Right ventricle myocardium superior (tissue), 1 donor: ENCODE measurements at places on chromosomes 7 and 10. TPM values are rescaled to one million over a fixed set of nuclear protein-coding genes. Genes with fewer than 3 reads are reported as not detected.

DNA sequence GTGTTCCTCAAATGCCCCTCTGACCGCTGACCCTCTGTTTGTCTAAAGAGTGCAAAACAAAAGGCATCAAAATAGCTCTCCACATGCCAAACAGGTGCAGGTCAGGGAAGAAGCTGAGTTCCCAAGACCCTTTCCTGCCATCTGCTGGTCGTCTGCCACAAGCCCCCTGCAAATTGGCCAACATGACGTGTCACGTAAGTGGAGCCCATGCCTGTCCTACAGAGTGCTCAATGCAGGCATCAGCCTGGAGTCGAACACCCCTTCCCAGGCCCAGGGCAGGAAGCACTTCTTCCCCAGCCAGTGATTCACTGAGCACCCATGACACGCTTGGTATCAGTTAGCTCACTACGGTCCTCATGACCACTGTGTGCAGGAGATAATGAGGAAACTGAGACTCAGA, 14.1 kb downstream of the TMEM72 start:
- no peak for DNase-seq

- DNase-seq: no peak
These were observed 785 bp downstream of the WDR86 start for GRCh38 chr7:151408839-151409666.

DNA sequence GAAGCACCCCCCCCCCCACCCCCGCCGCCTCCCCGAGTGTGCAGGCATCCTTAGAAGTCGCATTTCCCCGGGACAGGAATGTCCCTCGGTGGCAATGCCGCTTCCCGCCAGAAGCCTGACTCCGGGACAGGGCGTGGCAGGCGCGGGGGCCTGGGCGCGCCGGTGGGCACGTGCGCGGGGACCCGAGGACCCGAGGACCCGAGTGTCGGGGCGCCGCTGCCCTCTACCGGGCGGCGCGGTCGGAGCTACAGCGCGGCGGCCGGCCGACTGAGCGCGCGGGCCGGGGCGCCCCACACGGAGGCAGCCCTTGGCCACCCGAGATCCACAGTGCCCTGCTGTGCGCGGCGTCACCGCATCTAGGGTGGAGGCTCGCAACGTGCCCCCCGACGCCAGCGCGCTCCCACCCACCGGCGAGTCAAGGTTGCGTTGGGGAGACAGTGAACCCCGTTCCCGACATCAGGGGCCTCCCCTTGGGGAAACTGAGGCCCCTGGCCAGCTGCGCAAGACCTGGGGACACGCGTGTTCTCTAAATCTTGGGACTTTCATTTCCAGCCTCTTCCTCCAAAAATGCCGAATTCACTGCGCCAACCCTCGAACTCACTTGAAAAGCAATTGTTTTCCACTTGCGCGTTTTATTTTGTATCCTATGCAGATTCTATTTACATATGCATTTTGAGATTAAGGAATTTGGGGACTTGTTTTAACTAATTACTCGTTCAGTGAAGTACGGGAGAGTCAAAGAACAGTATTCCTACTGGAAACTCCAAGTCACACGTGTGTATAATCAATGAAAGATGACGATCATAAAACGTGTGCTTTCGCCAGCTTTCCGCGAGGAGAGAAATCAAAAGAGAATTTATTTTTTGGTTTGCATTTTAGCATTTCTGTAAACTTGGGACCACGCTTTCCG, 3.1 kb upstream of the CUX1 start:
- peak; percentile 78 for DNase-seq

DNA sequence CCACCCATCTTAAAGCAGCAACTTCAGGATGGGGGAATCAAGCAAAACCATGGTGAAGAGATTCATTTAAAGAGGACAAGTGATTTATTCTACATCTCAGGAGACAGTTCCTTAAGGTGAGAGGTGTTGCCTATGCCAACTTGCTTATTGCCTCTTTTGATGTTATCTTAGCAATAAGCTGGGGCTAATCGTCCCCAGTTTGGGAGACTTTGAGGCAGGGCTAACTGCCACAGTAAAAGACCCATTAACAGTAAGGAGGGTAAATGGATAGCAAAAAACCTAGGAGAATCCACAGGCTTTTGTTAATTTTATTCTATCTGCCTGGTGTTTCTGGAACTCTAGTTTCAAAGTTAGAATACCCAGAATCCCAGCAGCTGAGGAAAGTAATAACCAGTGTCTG, 22.1 kb upstream of the HERPUD2 start:
- no peak for DNase-seq

- DNase-seq: no peak
These were observed 19.9 kb upstream of the GPAM start for GRCh38 chr10:112203328-112204076.

- DNase-seq: no peak
These were observed 16.9 kb downstream of the SVIL start for GRCh38 chr10:29617880-29618340.

DNA sequence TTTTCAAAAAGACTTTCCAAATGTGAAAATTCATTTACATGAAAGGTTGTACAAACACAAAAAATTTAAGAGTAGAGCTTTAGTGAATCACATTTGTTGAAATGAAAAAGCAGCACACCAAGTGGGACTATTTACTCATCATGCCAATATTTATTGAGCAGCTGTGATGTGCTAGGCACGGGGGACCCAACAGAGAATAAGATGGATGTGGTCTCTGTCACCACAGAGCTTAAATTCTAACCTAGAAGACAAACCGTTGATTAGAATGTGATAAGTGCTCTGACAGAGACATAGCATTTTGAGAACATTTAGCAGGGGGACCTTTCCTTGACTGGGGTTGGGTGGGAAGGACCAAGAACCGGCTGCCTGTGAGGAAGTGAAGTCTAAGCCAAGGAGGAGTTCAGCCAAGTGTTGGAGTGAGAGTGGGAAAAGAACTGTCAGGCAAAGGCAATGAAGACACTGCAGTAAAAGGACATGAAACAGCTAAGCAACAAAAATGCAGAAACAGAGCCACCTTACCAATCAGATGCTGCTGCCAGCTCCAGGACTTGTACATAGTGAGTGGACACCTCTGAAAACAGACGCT, 19.1 kb downstream of the ADAM12 start:
- DNase-seq: no peak

Gene MYL7
- 2,290 TPM for total RNA-seq

Gene TAC1
- total RNA-seq: not detected

Gene NRCAM
- total RNA-seq: 0.27 TPM
